ENCODE measurements at places on chromosomes 6 and 20. TPM values are rescaled to one million over a fixed set of nuclear protein-coding genes. Genes with fewer than 3 reads are reported as not detected.

The ZNF831 gene
- 0.10 TPM for total RNA-seq

The ZNF311 gene
- 1.4 TPM for total RNA-seq

The C6orf132 gene
- 2.3 TPM for total RNA-seq

The KCNK15 gene
- 21.6 TPM for total RNA-seq

The TREM2 gene
- total RNA-seq: 2.6 TPM

The SNAP25 gene
- 19.8 TPM for total RNA-seq

The MYLK2 gene
- not detected for total RNA-seq

The AKAP12 gene
- 83.6 TPM for total RNA-seq

The PRR3 gene
- total RNA-seq: 8.6 TPM

The NKAPL gene
- 1.8 TPM for total RNA-seq

The HDGFL1 gene
- total RNA-seq: not detected

The FRK gene
- 1.9 TPM for total RNA-seq

The BMP5 gene
- total RNA-seq: not detected

The RHAG gene
- 0.40 TPM for total RNA-seq

The RSPH4A gene
- total RNA-seq: 17.9 TPM

The TNXB gene
- total RNA-seq: 205 TPM

The SYCP2 gene
- total RNA-seq: 1.3 TPM

The DUSP15 gene
- 6.9 TPM for total RNA-seq

The SLA2 gene
- total RNA-seq: 0.28 TPM

The TAF4 gene
- total RNA-seq: 19.6 TPM

The SEMG1 gene
- total RNA-seq: not detected

The PPP1R3G gene
- total RNA-seq: 0.92 TPM

The ADAM33 gene
- total RNA-seq: 12.4 TPM

The PBOV1 gene
- not detected for total RNA-seq

The OGFRL1 gene
- total RNA-seq: 9.5 TPM

The PRPH2 gene
- 4.3 TPM for total RNA-seq

The HLA-DRB1 gene
- 28.4 TPM for total RNA-seq
